Fibroblast of the conjunctiva (primary cell): ENCODE measurements at places on chromosomes 2 and 18.

GRCh38 chr2:2413525-2413924 is 82.5 kb upstream of the MYT1L start:
- DNase-seq = no peak

- no peak for DNase-seq
Measured at GRCh38 chr2:236673126-236673822, 103.6 kb downstream of the ACKR3 start.

GRCh38 chr2:82964341-82964740 is 1494.7 kb downstream of the SUCLG1 start:
- DNase-seq = no peak

- DNase-seq = no peak
Measured at GRCh38 chr2:204545861-204546735, 823 bp downstream of the PARD3B start.

GRCh38 chr2:233056961-233057605 is 3.1 kb upstream of the INPP5D start:
- DNase-seq = no peak

DNA sequence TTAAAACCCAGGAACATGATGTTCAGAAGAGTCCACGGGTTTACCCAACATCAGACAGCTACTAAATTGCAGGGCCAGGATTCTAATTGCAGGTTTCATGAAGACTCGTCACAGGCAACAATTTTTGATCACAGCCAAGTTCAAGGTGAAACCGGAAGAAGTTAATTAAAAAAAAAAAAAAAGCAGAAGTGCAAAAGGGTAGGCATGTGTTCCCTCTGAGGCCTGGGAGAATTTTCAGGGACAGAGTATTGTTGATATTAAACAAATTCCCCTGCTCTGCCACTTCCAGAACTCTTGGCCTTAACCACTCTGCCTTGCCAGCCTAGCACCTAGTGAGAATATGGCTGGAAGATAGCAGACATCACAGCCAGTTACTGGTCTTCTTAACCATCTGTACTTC is 99.4 kb upstream of the TRIB2 start:
- DNase-seq = no peak

- no peak for DNase-seq
Measured at GRCh38 chr2:137262594-137262993, 497.2 kb downstream of the THSD7B start.

DNA sequence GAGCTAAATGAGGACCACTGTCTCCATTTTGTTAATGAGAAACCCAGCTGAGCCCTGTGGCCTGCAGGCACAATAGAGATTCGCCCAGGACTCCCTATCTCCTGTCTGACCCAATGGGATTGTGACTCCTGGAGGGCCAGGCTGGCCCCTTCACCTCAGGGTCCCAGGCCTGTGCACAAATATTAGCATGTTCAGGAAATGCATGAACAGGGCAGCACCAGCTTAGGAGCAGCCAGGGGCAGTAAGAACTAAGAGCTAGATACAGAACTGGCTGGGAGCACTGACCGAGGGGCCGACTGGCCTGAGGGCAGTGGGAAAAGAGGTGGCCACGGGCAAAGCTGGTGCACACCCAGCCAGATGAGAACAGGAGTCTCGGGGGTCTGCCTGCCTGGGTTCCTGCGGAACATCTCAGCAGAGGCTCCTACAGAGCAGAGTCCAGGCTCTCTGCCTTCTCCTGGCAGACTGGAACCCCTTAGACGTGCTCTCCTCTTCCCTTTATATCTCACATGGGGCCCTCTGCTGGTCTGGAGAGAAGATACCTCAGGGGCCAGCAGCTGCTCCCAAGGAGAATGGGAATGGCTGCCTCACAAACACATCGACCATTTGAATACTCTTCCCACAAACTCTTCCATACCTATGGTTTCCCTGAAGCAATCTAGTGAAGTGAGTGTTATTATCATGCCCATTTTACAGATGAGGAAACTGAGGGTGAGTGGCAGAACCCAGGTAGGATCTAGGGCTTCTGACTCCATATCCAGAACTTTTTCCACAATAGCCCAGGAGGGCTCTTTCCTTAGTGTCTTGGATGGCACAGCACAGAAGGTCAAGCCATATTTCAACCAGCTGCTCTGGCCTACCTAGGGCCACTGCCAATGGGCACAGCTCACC is 77.6 kb upstream of the OTOF start:
- DNase-seq = no peak

GRCh38 chr2:127608061-127609030 is 37.6 kb upstream of the GPR17 start:
- no peak for DNase-seq

- no peak for DNase-seq
Measured at GRCh38 chr2:214816008-214816533, 6.6 kb upstream of the BARD1 start.

DNA sequence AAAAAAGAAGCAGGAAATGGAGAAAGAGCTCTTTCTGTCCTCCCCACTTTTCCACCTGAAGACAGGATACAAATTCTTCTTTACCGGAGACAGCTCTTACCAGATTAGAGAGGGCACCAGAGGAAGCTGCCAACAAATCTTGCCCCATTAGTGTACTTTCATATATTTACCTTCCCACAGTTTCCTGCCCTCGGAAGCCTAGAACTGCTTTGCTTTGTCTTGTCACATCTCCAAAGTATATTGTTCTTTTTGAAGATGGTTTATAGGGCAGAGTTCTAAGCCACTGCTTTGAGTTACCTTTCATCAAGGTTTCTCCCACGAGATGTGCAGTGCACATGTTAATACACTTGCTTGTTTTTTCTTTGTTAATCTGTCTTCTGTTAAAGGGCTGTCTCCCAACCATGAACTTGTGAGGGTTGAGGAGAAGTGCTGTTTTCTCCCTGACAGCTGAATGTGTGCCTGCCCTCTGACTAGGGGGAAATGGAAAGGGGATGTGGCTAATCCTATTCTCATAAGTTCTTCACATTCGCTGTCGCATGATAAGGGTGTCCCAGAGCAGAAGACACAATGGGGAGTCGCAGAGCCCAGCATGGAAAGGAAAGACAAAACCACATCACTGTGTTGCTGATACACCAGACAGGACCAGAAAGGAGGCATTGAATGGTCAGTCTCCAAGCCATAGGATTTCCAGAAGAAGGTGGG is 24.2 kb downstream of the CENPA start:
- DNase-seq = no peak

DNA sequence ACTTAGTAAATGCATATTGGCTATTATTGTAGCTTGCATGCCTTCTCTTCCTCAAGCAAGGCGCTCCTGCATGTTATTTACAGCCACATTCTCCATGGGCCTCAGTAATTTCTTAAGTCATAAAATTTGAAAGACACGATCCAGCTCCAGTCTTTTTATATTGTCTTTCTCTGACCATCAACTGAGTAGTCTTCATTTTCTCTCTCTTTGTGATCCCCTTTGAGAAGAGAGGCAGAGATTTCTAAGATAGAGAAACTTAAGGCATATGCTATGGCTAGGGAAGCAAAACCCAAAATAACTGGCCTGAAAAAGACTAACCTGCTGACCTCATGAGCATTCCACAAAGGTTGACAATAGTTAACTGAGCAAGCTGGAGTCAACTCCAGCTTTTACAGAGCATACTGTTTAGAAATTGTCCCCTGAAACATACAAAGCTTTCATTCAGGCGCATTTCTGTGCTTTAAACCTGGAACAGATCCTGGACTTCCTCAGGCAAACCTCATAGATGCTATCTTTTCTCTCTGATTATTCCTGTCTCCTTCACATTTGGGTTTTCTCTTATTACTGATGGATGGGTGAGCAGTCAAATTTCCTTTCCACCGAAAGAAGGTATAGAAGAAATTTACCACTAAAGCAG is 4.6 kb downstream of the DPP4 start:
- no peak for DNase-seq
